IPS DF 6.9 (cell line): ENCODE measurements at places on chromosomes 5 and 9.

GRCh38 chr5:176996780-176997179, 9.8 kb downstream of the UIMC1 start:
- H3K27ac ChIP-seq: no peak overlapping the region
- no peaks in the 10 kb centered on the region for H3K36me3 ChIP-seq
- no peak overlapping the region for H3K4me3 ChIP-seq
- DNase-seq: no peak
- H3K4me1 ChIP-seq: no peaks in the 10 kb centered on the region

GRCh38 chr9:107316795-107317661, 33.9 kb downstream of the RAD23B start:
- no peak overlapping the region for H3K27ac ChIP-seq
- H3K36me3 ChIP-seq: peaks cover 3% of the 10 kb centered on the region; the same call in 1 of the 2 replicates
- no peak for DNase-seq
- H3K27me3 ChIP-seq: no peaks in the 10 kb centered on the region
- H3K4me3 ChIP-seq: no peak overlapping the region

DNA sequence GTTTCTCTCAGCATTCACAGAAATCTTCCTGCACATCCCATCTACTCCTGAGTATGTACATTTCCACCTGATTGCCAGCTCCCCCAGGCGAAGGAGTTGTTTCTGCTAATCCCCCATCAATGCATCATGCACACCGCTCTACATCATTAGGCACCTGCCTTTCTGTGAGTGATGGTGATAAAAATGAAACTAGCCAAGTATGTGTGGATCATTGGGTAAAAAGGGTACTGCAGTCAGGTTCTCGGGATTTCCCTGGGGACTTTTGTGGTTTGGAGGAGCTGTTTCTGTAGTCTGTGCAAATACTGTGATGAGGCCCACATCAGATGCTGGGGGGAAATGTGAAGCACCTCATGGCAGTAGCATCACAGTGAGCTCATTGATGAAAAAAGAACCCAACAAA, 30.4 kb downstream of the CAMK4 start:
- H3K4me1 ChIP-seq: no peaks in the 10 kb centered on the region
- H3K36me3 ChIP-seq: no peaks in the 10 kb centered on the region
- no peaks in the 10 kb centered on the region for H3K27me3 ChIP-seq
- H3K27ac ChIP-seq: no peak overlapping the region
- no peak for DNase-seq

- H3K36me3 ChIP-seq: no peaks in the 10 kb centered on the region
- H3K27me3 ChIP-seq: no peaks in the 10 kb centered on the region
- DNase-seq: no peak
- H3K27ac ChIP-seq: no peak overlapping the region
- H3K4me1 ChIP-seq: no peaks in the 10 kb centered on the region
Measured at GRCh38 chr9:111678293-111678692, 16.9 kb downstream of the GNG10 start.

DNA sequence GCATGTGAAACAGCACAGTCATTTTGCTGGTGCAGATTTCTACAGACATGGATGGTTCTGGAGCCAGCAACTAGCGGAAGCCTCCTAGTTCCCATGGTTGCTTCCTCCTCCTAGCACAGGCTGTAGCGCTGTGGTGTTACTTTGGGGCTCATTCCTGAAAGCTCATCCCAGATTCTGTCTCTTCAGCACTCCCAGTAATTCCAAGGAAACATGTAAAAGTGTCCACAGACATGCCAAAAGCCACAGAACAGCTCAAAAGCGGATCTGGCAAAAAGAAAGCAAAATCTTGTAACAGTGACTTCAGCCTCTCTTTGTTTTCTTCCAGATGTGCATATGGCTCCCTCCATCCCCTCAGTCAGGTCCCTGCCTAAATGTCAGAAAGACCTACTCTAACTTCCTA, 144.1 kb downstream of the CEP120 start:
- no peak overlapping the region for H3K27ac ChIP-seq
- DNase-seq: no peak
- H3K36me3 ChIP-seq: no peaks in the 10 kb centered on the region
- no peak overlapping the region for H3K4me3 ChIP-seq

DNA sequence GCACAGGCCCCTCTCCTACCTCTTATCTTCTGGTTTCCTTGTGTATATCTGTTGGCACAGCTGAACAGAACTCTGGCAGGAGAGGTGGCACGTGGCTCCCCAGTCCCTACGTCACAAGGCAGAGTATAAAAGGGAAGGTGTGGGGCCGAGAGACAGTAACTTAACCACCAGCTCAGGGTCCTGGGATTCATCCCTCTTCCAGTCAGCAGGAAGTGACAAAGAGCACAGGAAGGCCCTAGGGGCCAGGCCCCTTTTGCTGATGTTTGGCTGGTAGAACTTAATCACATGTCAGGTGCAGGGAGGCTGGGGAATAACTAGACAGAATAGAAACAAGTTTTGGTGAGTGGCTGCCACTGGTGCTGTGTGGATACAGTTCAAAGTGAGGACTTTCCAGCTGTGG, 4.5 kb upstream of the ICE1 start:
- no peaks in the 10 kb centered on the region for H3K27me3 ChIP-seq
- H3K4me3 ChIP-seq: no peak overlapping the region
- no peaks in the 10 kb centered on the region for H3K36me3 ChIP-seq
- no peak for DNase-seq
- H3K4me1 ChIP-seq: no peaks in the 10 kb centered on the region; the same call in 1 of the 2 replicates
- no peak overlapping the region for H3K27ac ChIP-seq

DNA sequence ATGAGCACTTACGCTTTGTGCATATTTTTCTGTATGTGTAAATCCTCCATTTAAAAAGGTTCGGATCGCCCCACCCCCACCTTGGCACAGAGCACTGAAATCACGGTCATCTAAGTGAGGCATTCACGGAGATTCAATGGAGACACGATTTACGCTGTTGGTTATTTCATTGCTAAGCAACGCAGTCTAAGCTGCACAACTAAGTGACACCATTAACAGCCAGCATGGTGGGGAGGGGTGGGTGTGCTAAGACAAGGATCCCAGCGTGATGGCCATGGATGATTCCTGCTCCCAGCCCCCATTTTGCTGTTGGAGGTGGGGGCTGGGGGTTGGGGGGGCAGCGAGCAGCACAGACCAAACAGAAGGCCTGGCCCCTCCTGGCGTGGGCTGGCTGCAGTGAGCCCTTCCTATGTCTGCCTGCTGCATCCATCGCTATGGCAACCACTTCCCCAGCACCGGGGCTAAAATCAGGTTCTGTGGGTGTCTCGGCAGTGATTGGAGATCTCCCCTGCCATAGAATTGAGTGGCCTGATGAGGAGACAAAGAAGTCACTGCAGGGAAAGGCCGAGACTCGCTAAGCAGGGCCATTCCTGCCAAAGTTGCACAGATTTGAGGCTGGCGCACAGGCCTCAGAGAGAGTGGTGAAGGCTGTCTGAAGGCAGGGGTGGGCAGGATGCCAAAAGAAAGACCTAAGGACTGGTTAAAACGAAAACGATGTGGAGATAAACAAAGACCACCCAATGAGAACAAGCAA, 14.3 kb upstream of the MARCHF6 start:
- DNase-seq: no peak
- peaks cover 5% of the 10 kb centered on the region; the same call in 1 of the 2 replicates for H3K4me1 ChIP-seq
- H3K27ac ChIP-seq: no peak overlapping the region
- no peaks in the 10 kb centered on the region for H3K36me3 ChIP-seq

- H3K4me1 ChIP-seq: no peaks in the 10 kb centered on the region
- H3K27ac ChIP-seq: no peak overlapping the region
- no peak overlapping the region for H3K4me3 ChIP-seq
- H3K36me3 ChIP-seq: no peaks in the 10 kb centered on the region
- DNase-seq: no peak
Measured at GRCh38 chr5:153148624-153148976, 341.9 kb upstream of the GRIA1 start.

GRCh38 chr9:80632041-80632440, 1057.3 kb downstream of the TLE1 start:
- H3K4me3 ChIP-seq: no peak overlapping the region
- DNase-seq: no peak
- no peaks in the 10 kb centered on the region for H3K27me3 ChIP-seq
- H3K27ac ChIP-seq: no peak overlapping the region
- H3K4me1 ChIP-seq: no peaks in the 10 kb centered on the region

DNA sequence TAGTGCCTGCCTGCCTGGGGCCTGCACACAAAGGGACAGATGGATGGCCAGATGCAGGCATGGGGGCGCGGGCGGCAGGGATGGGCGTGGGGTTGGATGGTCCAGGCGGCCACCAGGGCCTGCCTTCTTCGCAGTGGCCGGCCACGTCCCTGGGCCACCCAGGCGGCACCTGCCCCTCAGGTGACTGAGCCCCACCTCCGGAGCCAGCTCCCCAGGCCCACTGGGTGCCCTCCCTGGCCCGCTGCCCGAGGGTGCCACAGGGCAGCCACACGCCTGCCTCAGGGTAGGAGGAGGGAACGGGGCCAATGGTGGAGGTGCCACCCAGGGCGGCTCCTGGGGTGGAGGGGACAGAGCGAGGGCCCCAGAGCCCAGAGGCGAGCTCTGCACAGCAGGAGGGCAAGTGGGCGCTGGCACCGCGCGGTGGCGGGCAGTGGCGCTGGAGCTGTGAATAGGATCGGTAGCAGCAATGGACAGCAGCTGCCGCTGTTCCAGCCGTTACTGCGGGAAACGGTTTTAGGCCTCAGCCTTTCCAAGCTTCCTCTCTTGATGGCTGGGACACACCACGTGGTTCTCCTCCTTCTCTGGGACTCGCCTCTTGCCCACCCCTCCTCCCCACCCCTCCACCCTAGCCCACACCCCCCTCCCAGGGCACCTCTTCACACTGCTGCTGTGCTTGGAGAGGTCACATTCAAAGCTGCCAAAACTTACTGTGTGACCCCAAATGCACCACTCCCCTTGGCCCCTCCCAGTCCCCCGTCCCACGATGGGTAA, 19.1 kb downstream of the LHX3 start:
- no peak for DNase-seq
- H3K4me3 ChIP-seq: no peak overlapping the region
- H3K36me3 ChIP-seq: no peaks in the 10 kb centered on the region
- H3K4me1 ChIP-seq: peaks cover 2% of the 10 kb centered on the region; the same call in 1 of the 2 replicates

DNA sequence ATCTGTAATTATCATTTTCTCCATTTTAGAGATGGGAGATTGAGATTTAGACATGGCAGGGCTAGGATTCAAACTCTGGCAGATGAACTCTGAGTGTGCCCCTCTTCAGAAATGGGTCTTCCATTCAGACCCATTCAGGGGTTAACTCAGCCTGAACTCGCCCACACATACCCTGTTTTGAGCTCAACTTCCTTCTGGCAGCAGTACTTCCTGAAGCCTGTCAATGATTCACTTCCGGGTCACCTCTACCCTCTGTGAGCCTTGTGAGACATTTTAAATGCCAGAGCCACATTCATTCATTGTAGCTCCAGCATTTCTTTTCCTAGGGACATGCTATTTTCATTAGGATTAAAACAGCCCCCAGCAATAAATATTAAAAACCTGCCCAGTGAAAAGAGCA, 209.3 kb upstream of the SLC24A2 start:
- no peak overlapping the region for H3K27ac ChIP-seq
- no peak for DNase-seq
- H3K4me3 ChIP-seq: no peak overlapping the region

GRCh38 chr5:142432961-142433360, 108.1 kb upstream of the SPRY4 start:
- H3K4me3 ChIP-seq: no peak overlapping the region
- no peak overlapping the region for H3K27ac ChIP-seq
- no peak for DNase-seq
- no peaks in the 10 kb centered on the region for H3K36me3 ChIP-seq
- 0 out of 2 replicates have a peak, but pooled peaks cover 6% of the 10 kb centered on the region for H3K4me1 ChIP-seq

DNA sequence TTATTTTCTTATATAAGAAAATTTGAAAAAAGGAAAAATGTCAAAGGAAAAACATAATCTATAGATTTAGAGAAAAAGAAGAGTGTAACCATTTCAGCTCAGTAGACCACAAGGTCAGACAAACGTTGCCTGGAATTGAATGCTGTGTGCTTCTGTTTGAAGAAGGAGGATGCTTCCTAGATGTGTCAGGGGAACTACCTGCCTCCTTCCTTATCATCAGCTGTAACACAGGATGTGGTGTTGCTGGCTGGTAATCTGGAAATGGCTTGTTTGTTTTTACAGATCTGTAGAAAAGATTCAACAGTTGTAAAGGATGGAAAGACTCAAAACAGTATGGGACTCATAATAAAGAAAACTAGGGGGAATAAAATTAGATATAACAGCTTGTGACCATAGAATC, 160.7 kb upstream of the MEF2C start:
- no peak for DNase-seq
- no peak overlapping the region for H3K27ac ChIP-seq
- H3K36me3 ChIP-seq: no peaks in the 10 kb centered on the region
- H3K27me3 ChIP-seq: no peaks in the 10 kb centered on the region
- peaks cover 5% of the 10 kb centered on the region for H3K4me1 ChIP-seq

- H3K4me1 ChIP-seq: no peaks in the 10 kb centered on the region
- no peak overlapping the region for H3K4me3 ChIP-seq
- H3K27me3 ChIP-seq: no peaks in the 10 kb centered on the region
- no peak overlapping the region for H3K27ac ChIP-seq
Measured at GRCh38 chr5:54257366-54258118, 52.8 kb downstream of the ARL15 start.

DNA sequence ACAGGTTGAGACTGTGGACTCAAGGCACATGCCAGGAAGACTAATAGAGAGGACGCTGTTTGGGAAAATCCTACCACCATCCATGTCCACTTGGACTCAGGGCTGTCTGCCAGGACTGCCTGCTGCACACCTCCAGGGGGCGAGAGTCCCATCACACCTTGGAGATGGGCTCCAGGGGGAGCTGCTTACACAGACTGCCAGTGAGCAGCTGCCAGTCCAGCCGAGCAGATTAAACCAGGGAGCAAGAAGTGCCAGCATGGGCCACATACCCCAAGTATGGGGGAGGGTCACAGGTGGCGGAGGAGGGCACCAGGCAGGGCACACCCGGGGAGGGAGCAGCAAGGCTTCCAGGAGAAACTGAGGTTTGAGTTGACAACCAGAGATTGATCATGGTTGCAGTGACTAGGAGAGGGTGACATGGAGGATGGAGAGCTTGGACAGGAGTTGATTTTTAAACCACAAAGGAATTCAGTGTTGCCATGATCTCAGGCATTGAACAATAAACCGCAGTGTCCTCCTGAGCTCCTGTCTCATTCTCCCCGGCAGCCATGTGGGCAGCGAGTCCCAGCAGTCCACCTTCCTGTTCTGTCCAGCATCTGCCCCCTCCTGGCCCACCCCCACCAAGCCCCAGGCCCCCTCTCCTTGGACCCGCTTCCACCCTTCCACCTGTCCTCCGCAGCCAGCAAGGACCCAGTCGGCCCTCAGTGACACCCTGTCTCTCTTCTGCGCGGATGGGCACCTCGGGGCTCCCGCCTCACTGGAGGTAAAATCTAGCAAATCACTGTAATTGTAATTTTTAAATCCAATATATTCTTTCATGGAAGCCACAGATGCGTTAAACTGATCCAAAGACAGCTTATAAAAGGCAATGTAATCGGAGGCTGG, 3.1 kb upstream of the VAV2 start:
- no peaks in the 10 kb centered on the region for H3K36me3 ChIP-seq

GRCh38 chr5:90783460-90784333, 225.1 kb downstream of the ADGRV1 start:
- peak; percentile 35 for DNase-seq
- peaks cover 5% of the 10 kb centered on the region; the same call in 1 of the 2 replicates for H3K36me3 ChIP-seq
- no peak overlapping the region for H3K4me3 ChIP-seq
- no peaks in the 10 kb centered on the region for H3K27me3 ChIP-seq
- H3K27ac ChIP-seq: no peak overlapping the region
- H3K4me1 ChIP-seq: no peaks in the 10 kb centered on the region

GRCh38 chr5:68420476-68421344, 205.2 kb downstream of the PIK3R1 start:
- DNase-seq: no peak
- no peaks in the 10 kb centered on the region for H3K36me3 ChIP-seq
- no peak overlapping the region for H3K27ac ChIP-seq
- H3K27me3 ChIP-seq: no peaks in the 10 kb centered on the region
- H3K4me1 ChIP-seq: peaks cover 1% of the 10 kb centered on the region; the same call in 1 of the 2 replicates
